ENCODE measurements at places on chromosomes 12 and 14.

DNA sequence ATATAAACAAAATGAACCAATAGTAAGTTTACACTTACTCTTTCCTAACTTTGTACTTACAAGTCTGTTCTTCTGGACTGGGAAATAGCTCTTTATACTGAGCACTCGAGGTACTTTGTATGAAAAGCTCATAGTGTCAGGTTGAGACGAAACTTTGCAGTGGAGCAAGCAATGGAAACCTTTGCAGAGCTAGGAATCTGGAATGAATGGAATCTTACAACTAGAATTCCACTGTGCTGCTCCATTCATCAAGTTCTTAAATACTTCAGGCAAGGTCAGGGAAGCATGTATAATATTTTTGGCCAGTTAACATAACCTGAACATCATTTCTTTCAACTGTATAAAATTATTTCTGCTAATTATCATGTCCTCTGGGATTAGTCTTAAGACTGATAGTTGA, 1327.5 kb upstream of the FLRT2 start:
- DNase-seq: no peak

GRCh38 chr14:40269436-40269835, 837.2 kb upstream of the FBXO33 start:
- no peak for DNase-seq

- DNase-seq: no peak
These were observed 6.2 kb downstream of the DENND5B start for GRCh38 chr12:31584782-31585181.

- no peak for DNase-seq
These were observed 9.3 kb downstream of the RILPL2 start for GRCh38 chr12:123427036-123427769.

- DNase-seq: no peak
These were observed 75.4 kb upstream of the FKBP4 start for GRCh38 chr12:2719392-2719791.

DNA sequence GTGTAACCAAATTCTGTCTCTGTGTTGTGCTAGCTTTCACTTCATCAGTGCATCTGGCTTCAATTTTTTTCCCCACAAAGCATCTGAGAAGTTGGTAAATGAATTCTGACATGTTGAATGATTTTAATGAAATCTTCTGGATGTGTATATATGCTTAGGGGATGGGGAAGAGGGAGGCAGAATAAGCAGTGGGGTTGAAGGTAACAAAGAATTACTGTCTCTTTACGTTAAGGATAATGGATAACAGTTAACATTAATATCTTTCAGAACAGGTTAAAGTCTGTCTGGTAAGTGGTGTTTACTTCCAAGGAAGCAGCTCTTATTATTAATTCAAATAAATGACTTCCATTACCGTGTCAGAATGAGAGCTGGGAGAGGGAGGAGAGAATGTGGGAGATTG, 261.7 kb downstream of the ERC1 start:
- DNase-seq: no peak

DNA sequence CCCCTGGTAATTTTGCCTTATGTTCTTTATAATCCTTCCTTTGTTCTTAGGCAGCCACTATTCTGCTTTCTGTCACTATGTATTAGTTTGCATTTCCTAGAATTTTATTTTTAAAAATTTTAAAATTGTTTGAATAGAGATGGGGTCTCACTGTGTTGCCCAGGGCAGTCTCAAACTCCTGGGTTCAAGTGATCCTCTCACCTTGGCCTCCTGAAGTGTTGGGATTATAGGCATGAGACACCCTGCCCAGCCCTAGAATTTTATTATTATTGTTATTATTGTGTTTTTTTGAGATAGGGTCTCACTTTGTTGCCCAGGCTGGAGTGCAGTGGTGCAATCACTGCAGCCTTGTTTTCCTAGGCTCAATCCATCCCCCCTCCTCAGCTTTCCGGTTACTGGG, 2.6 kb downstream of the PTPN11 start:
- no peak for DNase-seq

DNA sequence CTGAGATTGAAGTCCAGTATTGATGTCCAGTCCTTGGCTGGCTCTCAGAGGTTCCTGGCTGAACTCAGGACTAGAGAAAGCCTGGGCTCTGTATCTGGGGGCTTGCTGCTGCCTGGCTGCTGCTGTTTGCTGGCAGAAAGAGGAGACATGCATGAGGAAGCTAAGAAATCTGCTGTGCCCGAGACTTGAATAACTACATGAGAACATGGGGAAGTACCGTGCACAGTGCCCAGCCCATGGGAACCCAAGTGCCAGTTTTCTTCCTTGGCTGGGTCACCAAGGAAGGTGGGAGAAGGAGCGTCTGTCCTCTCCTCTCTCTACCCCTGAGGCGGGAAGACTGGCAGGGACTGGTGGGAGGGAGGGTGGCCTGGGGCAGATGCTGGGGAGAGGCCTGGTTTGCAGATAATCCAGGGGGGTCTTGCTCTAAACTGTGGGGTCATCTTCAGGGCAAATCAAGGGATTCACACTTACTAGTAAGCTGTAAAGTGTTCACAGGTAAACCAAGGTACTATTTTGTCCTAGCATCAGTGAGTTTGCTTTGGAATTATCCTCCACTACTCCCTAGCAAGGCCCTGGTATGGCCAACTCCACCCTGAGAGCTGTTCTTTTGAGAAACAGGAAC, 13.8 kb upstream of the ZFP36L1 start:
- no peak for DNase-seq

- no peak for DNase-seq
These were observed 69.7 kb upstream of the SLC38A2 start for GRCh38 chr12:46442239-46442638.

GRCh38 chr12:129696405-129696804, 207.4 kb downstream of the TMEM132D start:
- DNase-seq: no peak

DNA sequence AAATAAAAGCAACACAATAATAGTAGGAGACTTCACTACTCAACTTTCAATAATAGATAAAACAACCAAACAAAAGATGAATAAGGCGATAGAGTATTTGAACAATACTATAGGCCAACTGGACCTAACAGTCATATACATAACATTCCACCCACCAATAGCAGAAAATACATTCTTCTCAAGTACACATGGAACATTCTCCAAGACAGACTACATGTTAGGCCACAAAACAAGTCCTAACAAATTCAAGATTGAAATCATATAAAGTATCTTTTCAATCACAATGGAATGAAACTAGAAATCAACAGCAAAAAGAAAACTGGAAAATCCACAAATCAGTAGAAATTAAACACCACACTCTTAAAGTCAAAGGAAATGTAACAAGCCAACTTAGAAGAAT, 28.8 kb downstream of the RAD52 start:
- no peak for DNase-seq

DNA sequence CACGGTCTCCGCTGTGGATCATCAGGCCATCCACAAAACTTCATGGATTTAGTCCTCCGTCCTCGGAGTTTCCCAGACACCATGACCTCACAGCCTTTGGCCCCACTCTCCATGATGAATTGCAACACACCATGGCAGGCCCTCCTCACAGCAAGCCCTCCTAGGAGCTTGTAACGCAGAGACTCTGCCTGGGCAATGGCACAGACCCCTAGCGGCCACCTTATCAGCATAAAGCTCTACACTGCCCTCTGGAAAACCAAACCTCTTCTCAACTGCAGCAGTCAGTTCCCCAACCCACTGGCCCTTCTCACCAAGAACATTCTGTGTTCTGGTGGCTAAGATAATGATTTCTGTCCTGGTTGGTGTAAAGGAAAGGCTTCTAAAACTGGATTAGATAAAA, 238.4 kb upstream of the USP15 start:
- no peak for DNase-seq

- no peak for DNase-seq
These were observed 82.4 kb downstream of the PIK3C2G start for GRCh38 chr12:18343708-18344107.

- DNase-seq: no peak
These were observed 228.9 kb upstream of the G2E3 start for GRCh38 chr14:30330033-30330432.

DNA sequence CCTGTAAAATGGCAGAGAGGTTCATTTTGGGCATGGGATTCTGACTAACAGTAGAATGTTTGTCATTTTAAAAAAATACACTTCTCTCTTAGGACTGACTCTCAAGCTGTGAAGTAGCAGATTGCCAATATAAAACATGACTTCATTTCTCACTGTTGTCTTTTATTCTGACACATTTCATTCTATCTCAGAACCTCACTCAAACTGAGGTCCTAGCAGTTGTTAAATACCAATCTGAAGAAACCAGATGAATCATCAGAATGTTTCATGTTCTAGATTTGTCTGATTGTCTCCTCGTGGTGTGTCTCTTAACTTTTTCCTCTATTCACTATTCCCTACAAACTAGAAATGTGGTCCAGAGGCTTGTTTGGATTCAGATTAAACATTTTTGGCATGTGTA, 276.5 kb upstream of the NPAS3 start:
- DNase-seq: no peak

DNA sequence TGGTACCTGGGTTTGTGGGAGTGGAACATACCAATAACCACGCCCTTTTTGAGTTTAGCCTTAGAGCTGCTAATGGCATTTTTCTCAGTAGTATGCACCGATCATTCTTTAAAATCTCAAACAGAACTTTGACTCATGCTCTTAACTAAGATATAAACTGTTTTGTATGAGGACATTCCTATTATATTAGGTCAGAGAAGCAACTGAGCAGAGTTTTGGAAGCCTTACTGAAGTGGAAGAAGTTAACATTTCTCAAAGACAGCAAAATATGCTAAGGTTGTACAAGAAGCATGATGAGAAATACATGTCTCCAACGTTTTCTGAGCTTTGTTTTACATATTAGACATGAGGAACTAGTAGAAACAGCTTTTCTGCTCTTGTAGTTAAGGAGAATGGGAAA, 819.2 kb downstream of the FSCB start:
- DNase-seq: no peak

DNA sequence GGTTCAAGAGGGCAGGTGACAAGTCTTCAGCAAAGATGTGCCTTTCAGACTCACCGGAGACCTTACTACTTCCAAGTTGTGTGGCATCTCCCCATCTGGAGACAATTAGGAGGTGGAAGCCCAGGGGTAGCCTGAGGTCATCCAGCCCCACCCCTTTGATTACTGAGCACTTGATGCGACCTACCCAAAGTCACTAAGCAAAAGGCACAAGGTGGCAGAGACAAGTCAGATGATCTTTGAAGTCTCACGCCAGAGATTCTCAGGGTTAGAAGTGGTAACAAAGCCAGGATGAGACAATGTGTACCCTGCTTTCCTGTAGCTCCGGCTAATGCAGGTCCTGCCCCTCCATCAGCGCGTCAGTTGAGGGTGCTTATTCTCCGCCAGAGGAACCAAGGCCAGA, 1.4 kb upstream of the FOXN3 start:
- no peak for DNase-seq

GRCh38 chr14:60721326-60722106, 2.6 kb downstream of the SIX4 start:
- peak; percentile 65 for DNase-seq

- DNase-seq: no peak
These were observed 75.9 kb upstream of the DHRS4 start for GRCh38 chr14:23877538-23878180.

DNA sequence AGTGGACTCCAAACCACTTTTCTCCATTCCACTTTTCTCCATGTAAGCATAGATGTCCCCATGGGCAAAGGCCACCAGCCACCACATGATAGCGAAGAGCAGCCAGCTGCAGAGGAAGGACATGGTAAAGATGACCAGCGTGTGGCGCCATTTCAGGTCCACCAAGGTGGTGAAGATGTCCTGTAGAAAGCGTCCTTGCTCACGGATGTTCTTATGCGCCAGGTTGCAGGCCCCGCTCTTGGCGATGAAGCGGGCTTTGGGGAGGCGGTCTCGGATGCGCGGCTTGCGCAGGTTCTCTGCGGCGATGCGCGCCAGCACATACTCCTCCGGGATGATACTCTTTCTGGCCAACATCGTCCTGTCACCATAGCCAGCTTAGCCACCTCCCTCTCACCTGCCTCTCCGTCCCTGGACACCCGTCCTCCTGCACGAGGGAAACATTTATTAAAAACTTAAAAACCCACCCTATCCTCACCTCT, 1.2 kb downstream of the KCNJ8 start:
- DNase-seq: no peak

DNA sequence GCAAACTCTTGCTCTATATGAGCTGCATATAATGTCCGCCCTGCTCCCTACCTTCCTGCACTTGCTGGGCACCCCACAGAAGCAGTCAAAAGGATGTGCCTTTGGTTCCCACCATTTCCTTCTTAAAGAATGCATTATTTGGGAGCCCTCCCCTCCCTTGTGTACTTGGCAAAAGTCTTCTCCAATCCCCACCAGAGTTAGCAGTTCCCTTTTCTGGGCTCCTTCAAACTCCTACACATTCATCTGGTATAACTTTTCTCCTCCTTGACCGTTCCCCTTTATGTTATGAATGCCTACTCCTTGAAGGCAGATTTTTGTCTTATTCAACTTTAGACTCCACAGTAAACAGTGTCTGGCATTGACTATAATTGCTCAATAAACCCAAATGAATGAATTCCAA, 27.8 kb downstream of the AREL1 start:
- DNase-seq: no peak

DNA sequence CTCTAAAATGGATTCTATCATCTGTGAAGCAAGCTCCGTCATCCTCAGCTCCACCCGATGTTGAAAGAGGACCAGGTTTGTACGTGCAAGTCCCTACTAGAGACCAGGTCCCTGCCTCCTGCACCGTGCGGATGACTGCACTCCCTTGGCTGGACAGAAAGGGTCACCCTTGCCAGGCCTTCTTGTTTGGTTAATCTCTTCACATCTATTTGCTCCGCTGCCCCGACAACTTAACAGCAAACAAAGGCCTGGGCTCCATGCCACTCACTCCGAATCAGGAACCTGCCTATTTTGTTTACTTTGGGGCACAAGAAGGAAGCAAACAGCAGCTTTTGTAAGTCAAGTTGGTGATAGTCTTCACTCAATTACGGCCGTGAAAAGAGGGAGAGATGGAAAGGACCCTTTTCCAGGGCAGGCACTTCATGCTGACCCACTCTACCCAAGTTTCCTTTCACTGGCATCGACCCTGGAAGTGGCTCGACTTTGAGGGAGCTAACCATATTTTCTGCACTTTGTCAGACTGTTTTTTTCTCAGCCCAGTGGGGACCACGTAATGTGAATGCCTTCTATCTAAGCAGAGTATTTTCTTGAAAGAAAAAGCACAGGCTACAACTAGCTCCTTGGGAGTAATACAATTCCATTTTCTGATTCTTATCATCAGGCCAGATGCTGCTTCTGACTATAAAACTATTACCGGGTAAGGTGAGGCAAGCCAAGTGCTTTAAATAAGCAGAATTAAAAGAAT, 202.6 kb downstream of the FOXN3 start:
- no peak for DNase-seq

DNA sequence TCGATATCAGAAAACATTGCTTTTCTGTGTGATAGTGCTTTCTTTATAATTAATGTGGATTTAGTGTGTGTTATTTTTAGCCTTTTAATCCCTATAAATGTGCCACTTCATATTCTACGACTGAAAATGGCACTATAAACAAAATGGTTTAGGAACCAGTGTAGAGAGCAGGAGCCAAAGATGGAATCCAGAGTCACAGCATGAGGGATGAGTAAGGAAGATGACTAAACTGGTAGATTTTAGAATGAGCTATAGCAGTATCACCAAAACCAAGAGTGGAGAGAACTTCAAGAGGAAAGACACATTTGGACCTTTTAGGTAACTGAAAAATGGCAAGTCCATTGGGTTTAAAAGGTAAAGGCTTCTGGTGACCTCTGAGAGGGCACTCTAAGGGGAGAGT, 887.2 kb downstream of the NRXN3 start:
- no peak for DNase-seq

- no peak for DNase-seq
These were observed 811.5 kb upstream of the SEL1L start for GRCh38 chr14:82345184-82345583.

- no peak for DNase-seq
These were observed 186.6 kb downstream of the CACNA1C start for GRCh38 chr12:2239381-2239871.

All from naive thymus-derived CD4-positive, alpha-beta T cell (primary cell).